ENCODE measurements at places on chromosomes 3 and 15.

DNA sequence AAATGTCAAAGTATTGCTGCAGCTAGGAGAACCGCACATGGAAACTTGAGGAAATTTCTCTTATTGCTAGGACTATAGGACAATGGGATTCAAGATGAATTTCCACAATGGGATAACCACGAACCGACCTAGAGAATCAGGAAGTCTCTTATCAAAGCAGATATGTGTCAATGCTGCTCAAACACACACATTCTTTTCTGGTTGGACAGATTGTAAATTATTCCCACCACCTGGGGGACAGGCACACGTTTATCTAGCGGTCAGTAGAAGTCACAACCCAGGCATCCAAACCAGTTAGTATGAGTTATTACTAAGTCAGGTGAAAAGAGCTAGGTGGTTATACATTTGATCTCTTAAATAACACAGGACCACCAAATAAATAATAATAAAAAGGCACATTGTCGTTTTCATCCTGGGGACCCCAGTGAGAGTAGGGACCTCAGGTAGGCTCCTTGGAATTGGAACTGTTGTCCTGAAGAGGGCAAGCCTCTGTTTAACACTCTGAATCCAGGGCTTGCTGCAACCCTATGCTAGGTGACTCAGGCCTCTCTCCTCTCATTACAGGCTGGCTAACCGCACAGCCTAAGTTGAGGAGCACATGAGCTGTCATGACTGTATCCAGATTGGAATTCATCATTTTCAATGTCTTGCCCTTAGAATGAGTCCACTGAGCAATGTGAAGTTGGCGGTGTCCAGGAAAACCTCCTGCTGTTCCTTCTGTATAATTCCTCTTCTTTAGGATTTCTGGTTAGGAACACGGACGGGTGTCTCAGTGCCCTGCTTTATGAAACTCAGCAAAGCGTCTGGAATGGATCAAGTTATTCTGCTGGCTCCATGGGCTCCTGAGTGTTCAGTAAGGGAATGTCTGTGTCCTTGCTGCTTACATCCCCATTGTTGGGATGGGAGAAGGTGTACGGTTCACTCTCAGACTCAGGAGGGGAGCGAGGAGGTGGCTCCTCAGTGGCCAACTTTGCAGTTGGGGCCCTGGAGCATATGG lies 59.0 kb downstream of the CLEC3B start:
- DNase-seq: no peak

DNA sequence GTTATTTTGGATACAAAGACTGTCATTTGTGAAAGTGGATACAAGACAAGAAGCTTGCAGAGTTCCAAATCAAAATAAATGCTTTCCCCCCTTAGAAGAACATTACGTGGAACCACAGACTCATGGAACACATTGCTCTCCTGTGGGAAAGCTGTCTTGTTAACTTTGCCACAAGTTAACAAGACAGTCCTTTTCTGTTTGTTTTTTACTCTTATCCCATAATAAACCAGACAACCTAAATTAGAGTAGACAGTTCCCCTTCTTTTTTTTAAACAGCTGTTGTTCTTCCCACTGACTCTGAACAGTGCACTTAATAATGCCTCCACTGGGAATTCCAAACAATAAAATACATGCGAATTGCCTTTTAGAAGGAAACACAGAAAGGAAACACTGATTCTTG lies 255.3 kb upstream of the UBE2E2 start:
- no peak for DNase-seq

DNA sequence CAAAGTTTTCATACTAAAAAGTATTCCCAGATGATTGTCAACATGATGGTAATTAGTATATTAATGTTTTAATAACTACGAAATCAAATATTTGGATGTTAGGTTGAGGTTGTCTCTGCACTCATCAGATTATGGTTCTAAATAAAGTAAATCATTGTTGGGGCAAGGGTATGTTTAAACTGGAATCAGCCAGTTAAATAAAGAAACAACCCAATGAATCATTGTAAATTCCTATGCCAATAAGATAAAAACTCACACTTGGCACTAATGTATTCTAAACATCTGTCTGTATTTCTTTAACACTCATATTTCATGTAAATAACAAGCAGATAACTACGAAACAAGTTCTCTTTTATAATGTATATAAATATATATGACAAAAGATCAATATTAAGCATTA lies 92.7 kb downstream of the PEAK1 start:
- DNase-seq: no peak

DNA sequence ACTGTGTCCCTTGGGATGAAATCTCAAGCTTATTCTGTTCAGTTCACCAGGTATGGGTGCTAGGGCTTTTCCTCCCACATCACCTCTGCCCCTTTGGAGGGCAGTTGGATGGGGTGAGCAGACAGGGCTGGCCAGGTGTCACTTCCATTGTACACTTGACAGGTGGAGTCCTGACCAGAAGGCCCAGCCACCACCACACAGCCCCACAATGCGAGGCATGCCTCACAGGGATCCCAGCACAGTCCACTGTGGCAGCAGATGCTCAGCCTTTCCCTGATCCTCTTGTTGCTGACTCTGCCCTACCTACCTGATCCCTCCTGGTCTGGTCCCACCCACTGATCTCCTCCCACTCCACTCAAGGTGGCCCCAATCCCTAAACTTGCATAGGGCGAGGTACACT lies 88.2 kb downstream of the ANP32A start:
- no peak for DNase-seq

GRCh38 chr3:139131951-139132350 lies 87.3 kb upstream of the PRR23C start:
- no peak for DNase-seq

- DNase-seq: no peak
These were observed 449.7 kb downstream of the FOXP1 start for GRCh38 chr3:71133865-71134264.

GRCh38 chr3:28575746-28576613 lies 227.4 kb upstream of the AZI2 start:
- no peak for DNase-seq
